ENCODE measurements at places on chromosomes 6 and 20. TPM values are rescaled to one million over a fixed set of nuclear protein-coding genes. Genes with fewer than 3 reads are reported as not detected.

FAM162B gene
- total RNA-seq = 3.9 TPM

DNA sequence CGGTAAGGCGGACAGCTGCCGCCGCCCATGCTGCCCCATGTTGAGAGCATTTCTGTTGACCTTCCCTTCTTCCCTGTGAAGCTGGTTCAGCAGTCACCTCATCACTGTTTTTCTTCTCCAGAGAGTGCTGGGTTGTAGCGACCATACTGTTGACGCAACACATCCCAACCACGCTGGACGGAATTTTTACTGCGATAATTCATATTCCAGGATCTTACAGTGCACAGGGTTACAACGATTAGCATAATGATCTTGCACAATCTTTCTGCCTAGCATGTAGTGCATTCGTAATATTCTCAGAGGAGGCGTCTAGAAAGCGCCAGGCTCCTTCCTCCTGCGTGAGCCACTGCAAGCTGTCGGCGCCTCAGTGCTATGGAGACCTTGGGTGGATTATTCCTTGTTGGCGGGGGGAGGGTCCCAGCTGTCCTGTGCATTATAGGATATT lies 137.0 kb downstream of the MTHFD1L start:
- peak; percentile 90 for DNase-seq

DNA sequence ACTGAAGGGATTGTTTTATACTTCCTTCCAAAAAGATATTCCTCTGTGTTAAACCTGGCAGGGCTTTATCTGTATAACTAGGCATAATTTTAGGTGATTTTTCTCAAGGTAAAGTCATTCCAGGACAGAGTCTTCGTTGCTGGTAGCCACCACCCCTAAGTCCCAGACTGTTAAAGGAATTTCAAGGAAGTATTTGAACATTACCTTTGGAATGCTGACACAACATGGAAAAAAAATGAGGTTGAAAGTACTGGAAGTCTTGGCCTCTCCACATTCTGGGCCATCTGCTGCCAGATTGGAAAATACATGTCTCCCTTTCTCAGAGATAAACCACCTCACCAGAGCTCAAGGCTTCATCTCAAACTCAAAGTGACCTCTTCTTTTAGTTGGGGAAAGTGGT lies 27.0 kb upstream of the ETV7 start:
- no peak for DNase-seq

DNA sequence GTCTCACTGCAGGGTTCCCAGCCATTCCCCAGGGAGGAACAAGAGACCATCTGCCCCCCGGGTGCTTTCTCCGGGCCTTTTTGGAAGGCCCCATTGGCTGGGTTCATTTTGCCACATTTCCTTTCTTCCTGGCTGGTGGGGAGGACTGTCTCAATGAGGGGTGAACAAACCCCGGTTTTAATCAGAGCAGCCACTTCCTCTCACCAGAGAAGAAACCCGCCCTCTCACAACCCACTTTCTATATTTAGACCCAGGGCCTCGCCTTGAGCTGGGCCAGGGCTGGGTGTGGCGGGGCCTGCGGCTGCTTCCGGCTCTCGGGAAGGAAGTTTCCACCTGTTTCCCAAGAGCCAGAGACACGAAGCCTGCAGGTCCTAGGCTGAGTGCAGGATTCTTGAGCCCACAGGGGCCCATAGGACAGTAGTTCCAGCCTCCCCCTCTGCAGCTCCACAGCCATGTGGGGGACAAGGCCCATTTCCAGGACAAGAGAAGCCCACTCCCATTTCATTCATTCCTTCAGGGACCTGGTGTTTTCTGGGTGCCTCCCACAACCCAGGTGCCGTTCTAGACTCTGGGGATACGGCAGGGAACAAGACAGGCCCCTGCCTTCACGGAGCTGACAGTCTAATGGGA lies 41.8 kb downstream of the RBM38 start:
- DNase-seq = peak; percentile 34

- DNase-seq = no peak
Observed at GRCh38 chr6:123549476-123549875, 87.3 kb downstream of the TRDN start.

DNA sequence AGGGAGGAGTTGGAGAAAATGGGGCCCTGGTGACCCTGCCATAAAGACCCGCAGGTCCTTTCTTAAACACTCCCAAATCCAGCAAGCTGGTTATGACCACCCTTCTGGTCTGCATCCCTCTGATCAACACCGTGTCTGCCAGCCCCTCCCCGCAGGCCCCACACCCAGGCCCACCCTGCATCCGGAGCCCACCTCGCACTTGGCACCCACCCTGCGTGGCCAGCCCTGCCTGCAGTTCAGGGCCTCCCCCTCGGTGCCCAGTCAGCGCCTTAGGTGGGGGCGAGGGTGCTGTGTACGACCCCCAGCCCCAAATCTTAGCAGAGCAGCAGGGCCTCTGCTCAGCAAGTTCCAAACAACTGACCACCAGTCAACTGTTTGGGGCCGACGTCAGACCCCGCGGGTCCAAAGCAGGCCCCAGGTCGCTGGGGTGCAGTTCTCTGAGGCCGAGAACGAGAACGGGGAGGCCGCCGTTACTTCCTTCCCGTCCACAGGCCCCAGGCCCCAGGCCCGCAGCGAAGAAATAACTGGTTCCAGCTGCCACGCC lies 1.2 kb downstream of the ACSS1 start:
- no peak for DNase-seq

All from fibroblast of villous mesenchyme (primary cell).